Right kidney (tissue), 9 donors: ENCODE measurements at places on chromosomes 16 and 17.

DNA sequence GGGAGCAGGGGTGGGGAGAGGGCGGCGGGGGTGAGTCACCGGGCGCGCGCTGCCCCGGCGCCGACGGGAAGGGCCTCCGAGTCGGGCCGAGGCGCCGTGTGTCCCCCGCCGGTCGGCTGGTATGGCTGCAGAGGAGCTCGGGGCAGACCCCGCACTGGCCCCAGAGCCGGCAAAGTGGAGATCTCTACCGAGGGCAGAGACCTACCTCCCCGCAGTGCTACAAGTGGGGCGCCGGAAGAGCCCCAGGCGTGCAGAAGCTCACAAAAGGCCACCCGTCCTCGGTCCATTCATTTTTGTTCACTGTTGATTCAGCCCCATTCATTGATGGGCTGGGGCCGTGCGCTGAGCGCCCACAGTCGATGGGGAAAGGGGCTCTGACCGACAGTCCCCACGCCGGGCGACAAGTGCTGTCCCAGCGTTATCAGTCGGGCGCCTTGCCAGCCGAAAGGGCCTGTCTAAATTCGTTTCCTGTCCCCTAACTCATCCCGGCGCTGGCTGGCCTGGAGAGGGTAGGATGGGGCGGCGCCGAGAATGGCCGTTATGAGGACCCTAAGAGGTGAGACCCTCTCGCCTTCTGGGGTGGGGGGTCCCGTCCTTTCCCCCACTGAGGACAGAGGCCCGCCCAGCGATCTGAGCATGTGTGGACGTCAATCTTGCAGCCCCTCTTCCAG lies 709 bp upstream of the ENO3 start:
- DNase-seq = peak; percentile 78

- no peak for DNase-seq
Measured at GRCh38 chr16:19875900-19876299, 8.7 kb downstream of the GPRC5B start.

DNA sequence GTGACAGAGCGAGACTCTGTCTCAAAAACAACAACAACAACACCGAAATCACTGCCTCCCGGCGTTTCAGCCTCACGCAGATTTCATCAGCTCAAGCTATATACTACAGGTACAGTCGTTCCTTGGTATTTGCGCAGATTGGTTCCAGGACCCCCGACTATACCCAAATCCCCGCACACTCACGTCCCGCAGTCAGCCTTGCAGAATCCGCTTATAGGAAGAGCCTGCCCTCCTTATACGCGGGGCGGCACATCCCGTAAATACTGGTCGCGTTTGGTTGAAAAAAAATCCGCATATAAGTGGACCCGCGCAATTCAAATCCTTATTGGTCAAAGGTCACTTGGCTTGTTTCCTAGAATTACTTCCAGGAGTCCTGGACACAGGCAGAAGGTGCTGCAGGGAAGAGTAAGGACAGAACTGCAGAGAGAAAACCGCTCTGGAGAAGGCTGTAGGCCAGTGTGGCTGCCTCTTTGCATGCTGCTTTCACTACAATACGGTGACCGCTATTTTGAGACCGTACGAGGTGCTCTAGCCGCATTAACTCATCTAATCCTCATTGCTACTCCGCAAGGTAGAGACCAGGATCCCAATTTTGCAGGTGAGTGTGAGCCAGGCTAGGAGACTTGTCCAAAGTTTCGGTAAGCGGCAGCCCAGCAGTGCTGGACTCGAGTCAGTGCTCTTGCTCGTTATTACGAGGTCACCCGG lies 718 bp downstream of the NDUFAB1 start:
- peak; percentile 8 for DNase-seq

- DNase-seq = no peak
Measured at GRCh38 chr17:36743130-36743529, 141.7 kb downstream of the MRM1 start.

GRCh38 chr17:47889734-47890529 lies 6.1 kb upstream of the SP2 start:
- peak; percentile 63 for DNase-seq

DNA sequence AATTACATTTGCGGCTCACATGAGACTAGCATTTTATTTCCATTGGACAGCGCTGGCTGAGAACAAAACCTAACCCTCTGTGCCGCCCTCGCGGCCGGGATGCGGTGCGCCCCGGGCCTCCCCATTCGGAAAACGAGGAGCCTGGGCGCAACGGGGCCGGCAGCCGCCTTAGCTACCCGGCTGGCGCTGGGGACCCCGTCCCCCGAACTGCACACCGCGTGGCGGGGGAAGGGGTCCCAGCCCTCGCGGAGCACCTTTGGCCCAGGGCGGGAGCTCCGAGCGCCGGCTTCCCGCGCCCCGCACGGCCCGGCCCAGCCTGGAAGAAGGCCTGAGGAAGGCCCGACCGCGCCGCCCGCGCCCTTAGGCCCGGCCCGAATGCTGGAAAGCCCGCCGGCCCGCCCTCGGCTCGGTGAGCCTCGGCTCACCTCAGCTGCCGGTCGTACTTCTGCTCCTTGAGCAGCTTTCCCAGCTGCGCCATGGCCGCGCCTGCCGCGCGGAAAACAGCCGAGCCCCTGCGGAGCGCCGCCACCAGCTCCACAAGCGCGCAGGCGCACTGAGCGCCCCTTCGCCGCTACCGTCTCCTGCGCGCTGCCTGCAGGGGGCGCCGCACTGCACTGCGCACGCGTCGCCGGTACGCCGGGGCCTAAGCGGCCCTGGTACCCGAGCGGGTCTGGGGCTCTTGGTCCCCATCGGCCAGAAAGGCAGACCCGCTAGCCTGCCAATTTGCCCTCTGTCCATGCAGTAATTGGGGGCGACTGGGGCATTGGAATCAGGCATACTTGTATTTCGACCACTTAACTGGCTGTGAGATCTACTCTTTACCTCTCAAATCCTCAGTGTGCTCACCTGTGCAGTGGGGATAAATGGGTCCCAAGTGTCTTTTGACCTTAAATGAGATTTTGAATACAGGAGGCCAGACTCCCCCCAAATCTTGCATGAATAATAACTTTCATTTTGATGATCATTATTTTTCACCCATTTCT lies at the start of gene NAE1:
Gene NAE1 (minus strand): TSS at position 555 of the 983 bp plus-strand sequence. CDS start 77 bp downstream, at position 478.
- DNase-seq = peak; percentile 100

- DNase-seq = no peak
Measured at GRCh38 chr17:73316919-73317505, 5.2 kb upstream of the CDC42EP4 start.

DNA sequence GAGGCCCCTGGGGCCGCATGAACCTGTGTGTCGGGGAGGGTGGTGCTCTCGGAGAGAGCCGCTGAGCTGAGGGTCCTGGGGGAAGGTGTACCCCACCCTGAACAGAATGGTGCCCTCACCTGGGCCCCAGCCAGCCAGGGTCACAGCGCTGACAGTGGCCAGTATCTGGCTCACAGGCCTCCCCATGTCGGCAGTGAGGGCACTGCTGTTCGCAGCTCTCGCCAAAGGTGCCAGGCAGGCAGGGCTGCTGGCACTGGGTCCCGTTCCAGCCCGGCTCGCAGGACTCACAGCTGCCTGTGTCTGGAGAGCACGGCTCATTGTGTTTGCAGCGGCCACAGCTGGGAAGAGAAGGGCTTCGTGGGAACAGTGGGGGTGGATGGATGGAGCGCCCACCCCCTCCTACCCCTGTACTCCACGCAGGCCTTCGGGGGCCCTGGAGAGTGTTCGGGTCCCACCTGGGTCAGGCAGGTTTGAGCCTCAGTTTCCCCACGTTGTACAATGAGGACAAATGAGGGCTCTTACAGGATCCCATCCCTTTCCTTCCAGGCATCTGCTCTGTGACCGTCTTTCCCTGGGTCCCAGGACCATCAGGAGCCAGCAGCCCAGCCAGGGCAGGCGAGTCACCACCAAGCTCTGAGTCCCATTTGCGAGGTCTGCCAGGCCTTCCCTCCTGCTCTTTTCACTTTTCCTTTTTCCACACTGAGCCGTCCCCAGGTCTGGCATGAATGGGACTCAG lies 5.0 kb downstream of the SCARF1 start:
- DNase-seq = no peak

- DNase-seq = no peak
Measured at GRCh38 chr17:81002409-81003361, 11.0 kb downstream of the CHMP6 start.

DNA sequence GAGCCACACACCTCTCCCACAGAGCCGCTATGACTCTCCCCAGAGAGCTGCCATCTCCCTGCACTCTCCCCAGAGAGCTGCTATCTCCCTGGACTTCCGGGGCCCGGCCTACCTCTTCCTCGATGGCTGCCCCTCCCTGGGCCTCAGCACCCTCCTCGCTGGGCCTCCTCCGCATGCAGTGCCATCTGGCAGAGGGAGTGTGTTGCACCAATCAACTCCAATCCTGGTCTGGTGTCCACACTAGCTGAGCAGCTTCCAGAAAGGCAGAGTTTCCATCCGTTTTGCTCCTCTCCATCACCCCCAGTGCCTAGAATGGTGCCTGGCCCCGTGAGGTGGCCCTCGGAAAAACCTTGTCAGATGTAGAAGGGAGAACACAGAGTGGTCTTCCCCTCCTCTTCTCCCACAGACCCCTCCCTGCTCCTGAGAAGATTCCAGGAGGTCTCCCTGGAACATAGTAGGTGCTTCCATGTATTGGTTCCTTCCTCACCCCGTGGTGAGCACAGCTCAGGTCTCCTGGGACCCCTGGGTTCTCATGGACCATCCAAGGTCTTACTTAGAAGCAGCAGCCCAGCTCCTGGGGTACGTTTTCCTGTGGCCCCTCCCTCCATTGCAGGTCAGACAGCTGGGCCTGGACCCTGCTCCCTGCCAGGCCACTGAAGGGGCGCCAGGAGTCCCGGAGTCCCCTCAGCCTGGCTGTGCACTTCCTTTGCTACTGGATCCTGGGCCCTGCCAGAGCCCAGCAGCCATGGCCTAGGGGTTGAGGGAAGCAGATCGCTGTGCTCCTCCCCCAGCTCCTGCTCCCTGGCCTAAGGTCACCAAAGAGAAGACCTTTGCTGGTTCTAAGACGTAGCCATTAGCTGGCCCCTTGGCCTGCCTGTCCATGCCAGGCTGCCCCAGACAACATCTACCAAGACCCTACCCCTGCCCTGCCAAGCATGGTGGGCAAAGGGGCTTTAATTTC lies 233.8 kb upstream of the GSE1 start:
- no peak for DNase-seq

GRCh38 chr17:27396941-27397340 lies 59.3 kb upstream of the KSR1 start:
- DNase-seq = no peak

DNA sequence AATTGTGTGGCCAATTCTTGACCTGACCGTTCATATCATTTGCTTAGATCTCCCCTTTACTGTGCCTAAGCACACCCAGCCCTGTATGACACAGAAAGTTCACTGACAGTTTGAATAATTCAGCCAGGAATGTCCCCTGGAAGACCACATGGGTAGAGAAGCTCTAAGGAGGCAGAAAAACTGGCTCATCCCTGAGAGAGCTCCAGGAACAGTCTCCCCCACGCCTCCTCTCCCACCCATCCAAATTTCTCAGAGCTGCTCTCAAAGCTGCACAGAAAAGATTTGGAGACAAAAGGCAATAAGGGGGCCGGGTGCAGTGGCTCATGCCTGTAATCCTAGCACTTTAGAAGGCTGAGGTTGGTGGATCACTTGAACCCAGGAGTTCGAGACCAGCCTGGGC lies 11.2 kb downstream of the PRAC1 start:
- DNase-seq = no peak

DNA sequence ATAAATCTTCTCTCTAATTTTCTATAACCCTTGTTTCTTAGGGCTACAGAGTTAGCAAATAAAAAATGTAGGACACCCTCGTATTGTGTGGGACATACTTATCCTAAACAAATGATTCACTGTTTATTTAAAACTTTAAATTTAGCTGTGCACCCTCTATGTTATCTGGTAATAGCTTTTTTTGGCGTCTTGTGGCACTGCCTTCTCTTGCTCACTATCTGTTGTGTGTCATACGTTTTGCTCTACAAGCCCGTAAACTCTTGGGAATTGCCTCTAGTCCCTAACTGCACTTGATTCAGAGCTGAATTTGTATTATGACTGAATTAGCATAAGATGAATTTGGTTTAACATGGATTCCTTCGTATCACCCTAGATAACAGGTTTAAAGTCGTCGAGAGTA lies 144.3 kb upstream of the MYOCD start:
- no peak for DNase-seq

- no peak for DNase-seq
Measured at GRCh38 chr17:21072745-21073197, 30.0 kb upstream of the USP22 start.
